LoVo (cell line): ENCODE measurements at places on chromosomes 13 and 19.

- DNase-seq, result no peak
Measured at GRCh38 chr19:35117116-35117515, 1.5 kb downstream of the FXYD3 start.

DNA sequence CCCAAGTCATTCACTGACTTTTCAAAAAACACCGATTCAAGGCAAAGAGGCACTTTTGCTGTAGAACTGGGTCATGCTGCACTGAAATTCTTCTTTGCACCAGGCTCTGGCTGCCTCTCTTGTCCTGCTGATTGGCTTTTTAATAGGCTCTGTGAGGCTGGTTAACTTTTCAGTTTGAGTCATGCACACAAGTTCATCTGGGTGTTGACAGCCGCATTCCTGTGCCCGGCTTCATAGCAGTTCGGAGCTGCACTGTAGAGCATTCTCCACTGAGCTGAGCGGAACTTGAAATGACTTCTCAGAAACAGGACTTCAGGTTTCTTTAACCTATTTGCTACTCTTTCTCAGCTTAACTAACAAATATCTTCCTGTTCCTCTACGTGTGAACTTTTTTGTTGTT is 978.3 kb downstream of the UQCRFS1 start:
- no peak for DNase-seq

GRCh38 chr13:90447734-90448101 is 899.8 kb upstream of the MIR17HG start:
- DNase-seq, result peak; percentile 49

DNA sequence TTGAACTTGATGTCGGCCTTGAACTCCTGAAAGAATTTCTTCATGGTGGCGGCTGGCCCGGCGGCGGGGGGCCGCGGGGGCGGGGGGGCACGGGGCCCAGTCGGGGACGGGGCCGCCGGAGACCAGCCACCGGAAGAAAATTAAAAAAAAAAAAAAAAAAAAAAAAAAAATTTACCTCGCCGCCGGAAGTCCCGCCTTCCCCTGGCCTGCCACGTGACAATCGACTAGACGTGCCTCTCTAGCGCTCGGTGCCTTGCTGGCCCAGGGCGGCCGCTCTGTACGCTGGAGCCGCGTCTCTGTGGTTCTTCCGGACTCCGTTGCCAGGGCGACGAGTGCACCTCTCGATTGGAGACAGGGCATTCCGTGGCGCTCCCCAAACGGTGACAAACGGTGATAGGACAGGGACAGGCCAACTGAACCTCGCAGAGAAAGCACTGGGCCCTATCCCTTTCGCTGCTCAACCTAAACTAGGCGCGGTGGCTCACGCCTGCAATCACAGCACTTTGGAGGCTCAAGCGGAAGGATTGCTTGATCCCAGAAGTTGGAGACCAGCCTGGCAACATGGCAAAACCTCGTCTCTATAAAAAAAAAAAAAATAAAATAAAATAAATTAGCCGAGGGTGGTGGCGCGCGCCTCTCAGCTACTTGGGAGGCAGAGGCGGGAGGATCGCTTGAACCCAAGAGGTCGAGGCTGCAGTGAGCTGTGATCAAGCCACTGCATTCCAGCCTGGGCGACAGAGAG is at the start of gene UBXN6:
TSS of gene UBXN6 (minus strand) at position 141 of the 742 bp plus-strand sequence. CDS start at position 44, 97 bp downstream.
- peak; percentile 97 for DNase-seq

DNA sequence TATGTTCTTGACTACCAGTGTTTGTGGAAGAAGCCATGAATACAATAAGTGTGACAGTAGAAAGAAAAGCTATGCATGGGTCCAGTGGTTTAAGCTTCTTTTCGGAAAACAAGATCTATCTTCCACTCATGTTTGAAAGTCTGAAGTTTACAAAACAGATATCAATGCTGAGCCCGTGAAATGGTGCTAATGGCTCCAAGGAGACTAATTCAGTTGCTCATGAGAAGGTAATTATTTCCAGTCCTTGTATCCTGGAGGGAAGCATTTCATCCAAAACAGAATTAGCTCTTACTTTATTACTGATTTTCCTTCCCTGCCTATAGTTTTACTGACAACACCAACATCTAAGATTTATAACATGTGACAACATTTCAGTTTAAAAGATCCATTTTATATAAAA is 1364.9 kb downstream of the PCDH9 start:
- DNase-seq, result no peak

DNA sequence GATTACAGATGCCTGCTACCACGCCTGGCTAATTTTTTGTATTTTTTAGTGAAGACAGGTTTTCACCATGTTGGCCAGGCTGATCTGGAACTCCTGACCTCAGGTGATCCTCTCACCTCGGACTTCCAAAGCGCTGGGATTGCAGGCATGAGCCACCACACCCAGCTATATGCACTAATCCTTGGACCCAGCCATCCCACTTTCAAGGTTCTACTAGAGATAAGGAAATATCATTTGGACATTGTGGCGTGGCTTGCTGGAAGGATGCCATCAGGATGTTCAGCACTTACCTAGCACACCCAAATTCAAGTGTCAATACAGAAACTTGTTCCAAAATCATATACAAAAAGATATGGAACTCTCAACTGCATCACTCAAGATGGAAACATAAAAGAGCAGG is 136.4 kb downstream of the ABCC4 start:
- no peak for DNase-seq

- DNase-seq, result no peak
Measured at GRCh38 chr19:51905206-51905605, 389 bp upstream of the ZNF649 start.

DNA sequence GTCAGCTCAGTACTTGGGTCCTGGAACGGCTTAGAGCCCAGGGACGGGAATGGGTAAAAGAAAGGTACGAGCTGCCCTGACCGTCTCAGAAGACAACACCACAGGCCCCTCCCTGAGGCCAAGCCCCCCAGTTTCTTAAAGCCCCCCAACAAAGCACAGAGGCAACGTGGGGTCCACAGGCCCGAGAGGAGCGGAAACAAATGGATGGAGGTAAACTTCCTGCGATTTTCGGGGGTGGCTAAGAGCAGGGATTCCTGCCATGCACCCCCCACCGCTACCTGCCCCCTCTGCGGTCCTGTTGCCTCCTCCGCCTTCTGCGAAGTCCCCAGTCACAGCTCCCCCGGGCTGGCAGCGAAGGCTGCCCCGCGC is 48.2 kb downstream of the PTPRS start:
- DNase-seq, result no peak

DNA sequence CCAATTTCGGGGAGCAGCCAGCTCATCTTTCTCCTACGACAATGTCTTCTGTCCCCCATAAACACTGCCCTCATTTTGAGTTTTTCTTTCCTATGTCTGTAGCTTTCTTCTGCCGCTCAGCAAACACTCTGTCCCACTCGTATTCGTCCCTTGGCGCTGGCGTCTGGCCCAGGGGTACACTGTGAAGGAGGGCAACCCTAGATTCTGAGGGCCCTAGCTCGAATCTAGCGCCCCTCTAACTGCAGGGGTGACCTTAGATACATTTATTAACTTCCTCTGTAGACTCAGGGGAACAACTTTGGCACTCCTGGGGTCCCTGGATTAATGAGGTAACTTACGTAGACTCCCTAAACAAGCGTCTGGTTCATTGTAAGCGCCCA is 677 bp upstream of the LRCH1 start:
- no peak for DNase-seq

GRCh38 chr13:99376132-99376531 is 68.9 kb upstream of the GPR183 start:
- no peak for DNase-seq

GRCh38 chr19:4009990-4010807 is 2.7 kb downstream of the PIAS4 start:
- no peak for DNase-seq

- DNase-seq, result peak; percentile 58
Measured at GRCh38 chr19:51097166-51097738, 11.0 kb downstream of the CTU1 start.

DNA sequence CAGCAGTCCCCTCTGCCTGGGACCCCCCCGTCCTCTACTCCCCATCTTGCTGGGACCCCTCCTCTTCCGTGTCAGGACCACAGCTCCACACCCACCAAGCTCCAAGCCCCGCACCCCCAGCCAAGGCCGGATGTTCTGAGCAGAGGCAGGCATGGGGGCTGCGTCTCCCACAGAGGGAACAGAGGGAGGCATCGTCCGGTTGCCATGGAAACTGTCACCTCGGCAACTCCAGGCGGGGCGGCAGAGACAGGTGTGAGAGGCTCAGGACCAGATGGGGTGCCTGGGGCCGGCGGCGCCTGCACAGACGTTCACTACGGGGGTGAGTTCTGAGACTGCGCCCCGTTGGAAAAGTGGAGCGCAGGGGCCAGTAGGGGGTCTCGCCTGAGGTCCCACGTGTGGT is 5.4 kb downstream of the RNU6-9 start:
- DNase-seq, result no peak

- no peak for DNase-seq
Measured at GRCh38 chr13:96746886-96747285, 247.4 kb downstream of the OXGR1 start.

DNA sequence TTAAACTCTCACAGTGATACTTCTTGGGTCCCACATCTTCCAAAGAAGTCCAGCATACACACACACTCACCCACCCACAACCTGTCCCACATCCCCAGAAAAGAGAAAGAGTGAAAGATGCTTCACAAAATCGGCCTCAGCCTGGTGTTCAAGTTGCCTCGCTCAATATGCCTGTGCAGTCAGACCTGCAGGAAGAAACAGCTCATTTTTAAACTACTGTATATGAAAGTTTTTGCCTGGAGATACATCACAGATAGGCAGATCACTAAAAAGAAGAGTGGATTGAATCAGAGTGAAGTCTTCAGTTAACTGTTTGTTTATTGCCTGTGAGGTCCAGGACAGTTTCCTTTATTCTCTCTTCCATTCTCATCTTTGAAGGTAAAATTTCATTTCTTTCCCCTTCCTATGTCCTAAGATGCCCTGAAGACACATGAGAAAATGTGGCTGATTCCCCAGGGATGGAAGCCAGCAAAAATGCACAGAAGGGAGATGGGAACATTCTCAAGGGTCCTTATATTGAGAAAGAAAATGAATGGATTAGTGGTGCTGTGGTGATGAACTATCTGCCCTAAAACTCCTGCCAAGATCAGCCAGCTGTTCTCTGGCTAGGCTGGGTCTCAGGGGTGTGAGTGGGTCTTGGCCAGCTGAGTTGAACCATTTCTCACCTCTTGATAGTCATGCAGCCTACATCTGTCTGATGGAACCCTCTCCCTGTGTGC is 259.0 kb downstream of the ITGBL1 start:
- DNase-seq, result no peak

- no peak for DNase-seq
Measured at GRCh38 chr19:16013851-16014840, 62.1 kb upstream of the TPM4 start.

DNA sequence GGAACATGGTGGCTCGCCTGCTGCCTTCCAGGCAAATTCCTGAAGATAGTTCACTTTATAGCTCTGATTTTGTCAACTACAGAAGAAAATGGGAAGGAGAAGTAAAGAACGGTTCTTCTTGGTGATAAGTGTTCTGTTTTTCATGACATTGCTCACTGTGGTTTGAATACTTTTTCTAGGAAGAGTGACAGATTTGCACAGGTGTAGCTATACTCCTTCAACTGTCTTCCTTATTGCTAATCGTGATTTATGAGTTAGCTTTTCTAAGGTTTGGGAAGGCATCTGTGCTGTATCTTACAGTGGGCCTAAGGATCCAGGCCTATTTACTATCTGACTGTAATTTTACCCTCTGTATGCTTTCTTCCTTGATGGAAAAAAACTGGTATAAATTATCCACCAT is 405.6 kb downstream of the NDFIP2 start:
- no peak for DNase-seq

DNA sequence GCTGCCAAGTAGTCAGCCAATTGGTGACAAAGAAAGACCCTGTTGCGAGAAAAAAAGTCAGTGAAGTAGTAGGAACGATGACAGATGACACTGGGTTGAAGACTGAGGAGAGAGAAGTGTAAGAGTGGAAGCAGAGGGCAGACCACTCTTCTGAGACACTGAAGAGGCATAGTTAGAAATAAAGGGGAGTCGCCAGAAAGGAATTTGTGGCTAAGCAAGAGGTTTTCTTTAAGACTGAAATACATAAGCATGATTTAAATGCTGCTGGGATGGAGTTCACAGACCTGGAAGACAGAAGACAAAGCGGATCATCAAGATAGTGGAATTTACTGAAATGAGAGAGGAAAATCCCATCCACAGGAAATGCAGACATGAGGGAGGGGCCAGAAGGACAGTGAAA is 56.2 kb upstream of the USPL1 start:
- DNase-seq, result no peak

DNA sequence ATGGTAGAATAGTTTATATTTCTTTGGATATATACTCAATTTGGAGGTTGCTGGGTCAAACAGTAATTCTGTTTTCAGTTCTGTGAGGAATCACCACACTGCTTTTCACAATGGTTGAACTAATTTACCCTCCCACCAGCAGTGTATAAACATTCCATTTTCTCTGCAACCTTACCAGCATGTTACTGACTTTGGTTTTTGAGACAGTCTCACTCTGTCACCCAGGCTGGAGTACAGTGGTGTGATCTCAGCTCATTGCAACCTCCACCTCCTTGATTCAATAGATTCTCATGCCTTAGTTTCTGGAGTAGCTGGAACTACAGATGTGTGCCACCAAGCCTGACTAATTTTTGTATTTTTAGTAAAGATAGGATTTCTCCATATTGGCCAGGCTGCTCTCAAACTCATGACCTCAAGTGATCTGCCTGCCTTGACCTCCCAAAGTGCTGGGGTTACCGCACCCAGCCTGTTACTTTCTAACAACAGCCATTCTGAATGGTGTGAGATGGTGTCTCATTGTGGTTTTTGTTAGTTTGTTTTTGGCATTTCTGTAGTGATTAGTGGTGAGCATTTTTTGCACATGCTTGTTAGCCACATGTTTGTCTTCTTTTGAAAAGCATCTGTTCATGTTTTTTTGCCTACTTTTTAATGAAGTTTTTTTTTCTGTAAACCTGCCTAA is 12.5 kb downstream of the ZNF714 start:
- no peak for DNase-seq

DNA sequence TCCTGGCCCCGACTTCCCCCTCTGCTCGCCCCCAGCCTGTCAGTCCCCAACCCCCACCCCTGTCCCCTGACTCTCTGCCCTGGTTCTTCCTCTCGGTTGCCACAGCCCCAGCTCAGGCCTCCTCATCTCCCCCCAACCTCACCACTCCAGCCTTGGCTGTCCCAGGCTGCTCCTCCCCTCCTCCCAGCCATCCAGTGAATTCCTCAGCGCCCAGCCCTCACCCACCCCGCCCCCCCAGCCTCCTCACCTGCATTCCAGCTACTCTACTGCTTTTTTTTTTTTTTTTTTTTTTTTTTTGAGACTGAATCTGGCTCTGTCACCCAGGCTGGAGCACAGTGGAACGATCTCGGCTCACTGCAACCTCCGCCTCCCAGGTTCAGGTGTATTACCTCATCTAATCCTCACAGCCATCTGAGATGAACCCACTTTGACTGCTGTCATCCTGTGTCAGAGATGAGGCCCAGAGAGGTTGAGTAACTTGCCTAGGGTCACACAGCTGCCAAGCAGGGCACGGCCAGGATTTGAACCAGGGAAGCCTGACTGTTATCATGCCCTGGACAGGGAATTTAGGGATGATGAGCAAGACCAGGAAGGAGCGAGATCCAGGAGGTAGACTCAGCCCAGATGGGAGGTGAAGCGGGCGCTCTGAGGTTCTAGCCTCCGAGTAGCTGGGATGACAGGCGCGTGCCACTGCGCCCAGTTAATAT is 2.6 kb downstream of the SULT2B1 start:
- DNase-seq, result no peak

GRCh38 chr13:37365496-37365895 is 233.1 kb downstream of the POSTN start:
- DNase-seq, result no peak

- no peak for DNase-seq
Measured at GRCh38 chr13:24304620-24305019, 4.8 kb upstream of the C1QTNF9 start.
